ENCODE measurements at places on chromosomes 2 and 18.

DNA sequence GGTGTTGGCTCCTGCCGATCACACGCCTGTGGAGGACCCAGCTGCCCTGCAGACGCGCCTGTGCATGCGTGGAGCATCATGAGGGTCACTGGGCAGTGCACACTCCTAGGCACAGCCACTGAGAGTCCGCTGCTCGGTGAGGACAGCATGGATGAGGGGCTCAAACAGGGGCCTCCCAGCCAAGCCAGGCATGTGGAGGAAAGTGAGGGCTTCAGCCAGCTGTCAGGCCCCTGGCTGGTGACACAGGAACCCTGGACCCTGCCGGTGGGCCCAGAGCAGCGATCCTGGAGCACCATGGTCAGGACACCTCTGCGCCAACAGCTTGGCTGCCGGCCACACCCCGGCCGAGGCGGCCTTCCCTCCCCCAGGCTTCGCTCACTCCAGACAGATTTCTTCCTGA is 171.2 kb downstream of the RTP5 start:
- DNase-seq: no peak

DNA sequence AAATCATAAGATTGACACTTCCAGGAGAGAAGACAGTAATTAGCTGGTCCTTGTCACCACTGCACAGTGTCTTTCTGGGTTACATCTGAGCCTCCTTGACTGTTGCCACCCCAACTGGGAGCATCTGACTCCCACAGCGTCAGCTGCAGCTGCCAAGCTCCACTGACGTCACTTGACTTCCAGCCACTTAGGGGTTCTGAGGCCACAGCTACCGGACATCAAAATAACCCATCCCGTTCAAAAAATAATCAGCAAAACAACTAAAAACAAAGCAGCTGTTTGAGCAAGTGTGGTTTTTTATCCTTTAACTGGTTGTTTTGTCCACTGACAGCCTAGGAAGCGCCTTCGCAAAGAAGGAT is 206.5 kb upstream of the AGAP1 start:
- no peak for DNase-seq

DNA sequence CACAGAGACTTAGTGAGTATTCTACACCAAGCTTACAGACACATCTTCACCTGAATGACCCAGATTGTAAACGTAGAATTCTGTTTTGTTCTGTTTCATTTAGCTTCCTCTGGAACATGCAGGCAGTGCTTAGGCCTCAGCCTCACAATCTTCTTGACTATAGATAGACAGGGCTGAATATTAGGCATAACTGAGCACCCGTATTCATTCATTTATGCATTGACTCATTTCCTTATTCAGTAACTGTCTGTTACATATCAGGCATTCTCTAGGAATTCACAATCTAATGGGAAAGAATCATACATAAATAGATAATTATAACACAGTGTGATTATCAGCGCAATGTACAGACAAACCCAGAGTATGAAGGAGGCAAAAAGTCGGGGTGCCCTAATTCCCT is 124.9 kb upstream of the ETAA1 start:
- no peak for DNase-seq

DNA sequence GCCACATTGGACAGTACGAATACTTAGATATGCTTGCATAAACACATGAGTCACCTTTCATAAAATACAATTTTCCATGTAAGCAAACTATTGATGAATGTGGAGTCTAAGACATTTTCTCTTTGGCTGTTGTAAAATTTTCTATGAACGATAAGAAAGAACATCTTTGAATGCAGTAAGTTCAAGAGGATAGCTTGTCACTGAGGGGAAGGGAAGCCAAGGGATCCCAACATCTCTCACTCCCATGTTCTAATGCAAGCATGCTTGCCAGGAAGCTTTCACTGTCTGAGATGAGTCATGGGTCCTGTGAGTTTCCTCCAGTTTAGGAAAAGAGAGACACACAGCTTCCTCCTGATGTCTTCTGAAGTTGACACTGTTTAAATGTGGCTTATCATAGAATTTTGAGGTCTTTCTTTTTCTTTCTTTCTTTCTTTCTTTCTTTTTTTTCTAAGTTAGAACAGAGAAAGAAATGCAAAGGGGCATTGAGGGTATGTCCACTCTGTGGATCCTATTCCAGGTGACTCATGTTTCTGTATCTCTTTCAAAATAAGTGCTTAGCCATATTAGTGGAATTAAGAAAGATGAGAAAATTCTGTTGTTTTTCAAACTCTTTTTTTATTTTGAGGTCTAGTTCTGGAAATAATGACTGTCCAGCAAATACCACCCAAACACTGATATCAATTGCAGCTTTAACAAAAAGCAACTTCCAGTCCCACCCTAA is 146.6 kb downstream of the RDH14 start:
- DNase-seq: no peak

DNA sequence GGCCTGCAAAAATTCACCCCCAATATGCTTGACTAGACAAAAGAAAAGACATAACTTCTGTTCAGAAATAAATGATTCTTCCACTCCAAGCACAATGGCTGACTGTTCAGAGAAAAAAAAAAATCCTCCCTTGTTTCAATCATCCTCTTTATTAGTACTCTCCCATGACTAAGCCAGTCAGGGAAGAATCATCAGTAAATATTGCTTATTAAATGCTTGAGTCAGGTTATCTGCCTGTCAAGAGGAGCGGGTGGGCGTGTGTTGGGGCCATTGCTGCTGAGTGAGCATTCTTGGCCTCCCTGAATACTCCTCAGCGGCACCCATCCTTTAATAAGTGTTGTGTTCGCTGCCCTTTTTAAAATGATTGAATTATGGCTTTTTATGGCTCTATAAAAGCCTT is 1334.8 kb upstream of the CELF4 start:
- DNase-seq: no peak

GRCh38 chr2:73285159-73285739 is 971 bp upstream of the FBXO41 start:
- DNase-seq: no peak

- DNase-seq: no peak
Observed at GRCh38 chr2:142974288-142975024, 97.0 kb downstream of the KYNU start.
